Memory B cell (primary cell): ENCODE measurements at places on chromosomes 7 and 10.

DNA sequence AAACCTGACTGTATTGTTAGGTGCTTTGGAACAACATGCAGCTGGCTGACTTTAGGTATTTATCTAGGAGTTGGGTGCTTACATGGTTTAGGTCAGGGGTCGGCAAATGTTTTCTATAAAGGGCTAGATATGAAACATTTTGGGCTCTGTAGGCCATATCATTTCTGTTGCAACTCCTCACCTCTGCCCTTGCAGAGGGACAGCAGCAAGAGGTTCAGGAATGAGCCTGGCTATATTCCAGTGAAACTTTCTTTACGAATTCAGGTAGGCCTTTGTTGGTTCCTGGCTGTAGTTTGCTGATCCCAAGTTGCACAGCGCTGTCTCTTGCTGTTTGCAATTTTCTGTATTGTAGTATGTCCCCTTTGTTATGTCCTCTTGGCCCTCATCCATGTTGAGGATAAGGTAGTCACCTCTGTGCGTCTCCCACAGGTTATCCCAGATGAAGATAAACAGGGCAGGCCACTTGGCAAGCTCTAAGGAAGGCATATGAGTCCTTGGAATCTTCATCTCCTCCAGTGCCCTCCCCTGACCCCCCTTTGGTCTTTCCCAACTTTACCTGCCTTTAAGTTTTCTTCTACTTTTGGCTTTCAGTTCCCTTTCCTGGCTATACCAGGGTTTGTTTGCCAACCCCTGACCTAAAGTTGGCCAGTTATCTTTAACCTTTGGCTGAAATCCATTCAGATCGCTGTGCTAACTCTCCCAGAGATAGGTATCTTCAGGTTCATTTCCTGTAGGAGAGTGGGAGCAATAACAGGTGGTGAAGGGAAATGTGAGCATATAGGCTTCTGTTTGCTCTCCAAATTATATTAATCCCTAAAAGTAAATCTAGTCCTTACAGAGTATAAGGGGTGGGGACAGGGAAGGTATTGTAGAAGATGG, 36.1 kb downstream of the SGPL1 start:
- no peak for DNase-seq

DNA sequence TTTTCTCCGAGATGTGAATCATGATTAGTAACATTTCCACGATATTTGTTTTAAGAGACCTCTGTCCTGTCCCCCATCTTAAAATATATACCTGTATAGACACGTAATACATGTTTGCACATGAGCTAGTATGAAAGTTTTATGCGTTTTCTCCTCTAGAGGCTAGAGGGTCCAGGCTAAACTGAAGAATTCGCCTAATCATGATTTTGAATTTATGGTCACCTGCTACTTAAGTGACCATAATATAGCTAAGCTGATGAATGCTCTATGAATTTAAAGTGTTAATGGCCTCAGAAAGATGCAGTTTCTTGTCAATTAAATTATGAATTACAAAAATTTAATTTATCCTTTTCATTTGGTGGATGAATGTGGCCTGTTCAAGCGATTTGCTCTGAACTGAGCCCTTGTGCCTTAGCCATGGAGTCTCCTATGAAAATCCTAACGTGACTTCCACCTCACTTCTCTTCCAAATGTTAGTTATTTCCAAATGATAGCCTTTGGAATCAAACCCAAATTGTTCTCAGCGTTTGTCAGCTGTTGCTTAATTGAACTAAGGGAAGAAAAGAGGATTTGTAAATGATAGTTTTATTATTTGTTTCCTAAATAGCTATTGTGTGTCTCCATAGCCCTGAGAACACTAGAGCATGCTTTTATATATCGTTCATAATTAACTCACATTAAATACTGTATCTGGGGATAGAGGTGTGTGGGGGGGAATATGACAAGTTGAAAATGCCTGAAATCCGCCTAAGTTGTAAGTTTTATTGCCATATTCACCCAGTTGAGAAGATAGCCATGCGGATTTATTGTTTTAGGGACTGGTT, 2.3 kb downstream of the CELF2 start:
- DNase-seq, result no peak

- DNase-seq, result no peak
Measured at GRCh38 chr7:159119851-159120539, 24.7 kb downstream of the VIPR2 start.

DNA sequence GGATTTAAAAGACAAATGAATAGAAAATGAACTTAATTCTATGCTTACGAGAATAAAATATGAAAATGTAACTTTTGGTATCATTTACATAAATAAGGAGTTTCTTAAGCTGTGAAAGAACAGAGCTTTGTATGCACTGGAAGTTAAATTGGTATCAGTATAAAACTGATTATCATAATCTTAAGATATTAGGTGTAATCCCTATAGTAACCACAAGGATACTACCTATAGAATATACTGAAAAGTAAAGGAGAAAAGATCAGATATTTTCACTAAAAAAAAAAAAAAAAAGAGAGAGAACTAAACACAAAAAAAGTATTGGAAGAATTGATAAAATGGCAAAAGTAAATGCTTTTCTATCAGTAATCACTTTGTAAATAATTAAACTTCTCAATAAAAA, 100.1 kb downstream of the TWIST1 start:
- no peak for DNase-seq

DNA sequence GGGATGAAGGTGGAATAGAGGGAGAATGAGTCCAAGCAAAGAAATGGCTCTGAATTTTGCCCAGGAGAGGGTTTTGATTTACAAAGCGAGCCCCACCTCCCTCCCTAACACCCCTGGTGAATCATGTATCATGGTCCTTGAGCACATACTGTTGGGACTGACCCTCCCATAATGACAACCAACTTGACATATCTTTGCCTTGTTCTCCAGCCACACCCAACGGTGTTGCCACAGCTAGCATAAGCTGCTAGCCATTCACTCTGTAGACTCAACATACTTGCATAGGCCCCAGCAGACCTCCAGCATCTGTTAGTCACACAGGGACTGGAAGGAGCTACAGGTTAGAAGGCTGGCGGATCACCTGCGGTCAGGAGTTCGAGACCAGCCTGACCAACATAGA, 538.5 kb downstream of the KCNMA1 start:
- no peak for DNase-seq

GRCh38 chr7:145691377-145691914, 425.2 kb upstream of the CNTNAP2 start:
- no peak for DNase-seq

- no peak for DNase-seq
Measured at GRCh38 chr7:105096306-105096705, 82.3 kb downstream of the KMT2E start.

DNA sequence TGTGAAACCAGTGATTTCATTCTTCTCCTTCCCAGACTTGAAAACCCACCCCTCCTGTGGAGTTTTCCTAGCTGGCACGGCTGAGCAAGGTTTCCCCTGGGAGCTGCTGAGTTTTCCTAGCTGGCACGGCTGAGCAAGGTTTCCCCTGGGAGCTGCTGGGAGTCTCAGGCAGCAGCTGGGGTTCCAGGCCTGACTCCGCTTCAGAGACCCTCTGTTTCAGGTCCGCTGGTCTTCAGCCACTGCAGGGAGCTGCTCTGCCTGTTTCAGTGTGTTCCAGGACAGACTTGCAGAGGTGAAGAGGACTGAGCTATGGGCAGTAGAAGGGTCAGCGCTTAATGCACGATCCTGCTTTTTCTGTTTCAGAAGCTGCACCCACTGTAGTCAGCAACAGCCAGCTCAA, 104.9 kb downstream of the XRCC2 start:
- DNase-seq, result no peak

DNA sequence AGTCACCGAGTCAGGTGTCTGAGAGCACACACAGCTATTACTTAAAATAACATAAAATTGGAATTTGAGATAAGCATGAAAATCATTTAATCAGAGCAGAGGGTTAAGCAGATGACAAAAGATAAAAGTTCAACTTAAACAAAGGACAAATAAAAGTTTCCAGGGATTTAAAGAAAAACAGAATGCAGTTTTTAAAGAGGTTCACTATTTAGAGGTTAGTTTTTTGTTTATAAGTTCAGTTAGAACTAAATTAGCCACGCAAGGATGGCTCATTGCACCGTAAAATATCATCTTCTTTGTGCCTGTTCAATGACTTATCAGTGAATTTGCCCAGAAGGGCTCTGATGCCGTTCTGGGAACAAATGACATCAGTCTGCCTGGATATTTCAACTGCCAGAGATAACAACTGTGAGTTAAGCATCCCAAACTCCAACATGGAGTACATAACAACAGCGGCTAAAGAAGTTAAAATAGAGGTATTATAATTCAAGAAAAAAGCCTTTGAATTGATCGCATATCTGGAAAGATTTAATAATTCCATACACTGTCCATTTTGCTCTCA, 107.8 kb downstream of the ANK3 start:
- no peak for DNase-seq

DNA sequence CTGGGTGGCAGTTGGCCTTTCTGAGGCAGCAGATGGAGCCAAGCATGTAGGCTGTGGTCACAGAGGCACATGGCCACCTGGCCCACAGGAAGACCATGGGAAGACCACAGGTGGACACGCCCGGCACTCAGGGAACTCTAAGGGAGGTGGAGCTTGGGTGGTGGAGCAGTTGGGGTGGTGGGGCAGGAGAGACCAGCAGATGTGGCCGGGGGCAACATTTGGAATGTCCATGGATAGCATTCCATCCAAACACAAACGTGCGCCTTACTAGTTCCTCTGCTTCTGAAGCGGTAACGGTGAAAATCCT, 290.9 kb downstream of the PTPRN2 start:
- DNase-seq, result no peak

DNA sequence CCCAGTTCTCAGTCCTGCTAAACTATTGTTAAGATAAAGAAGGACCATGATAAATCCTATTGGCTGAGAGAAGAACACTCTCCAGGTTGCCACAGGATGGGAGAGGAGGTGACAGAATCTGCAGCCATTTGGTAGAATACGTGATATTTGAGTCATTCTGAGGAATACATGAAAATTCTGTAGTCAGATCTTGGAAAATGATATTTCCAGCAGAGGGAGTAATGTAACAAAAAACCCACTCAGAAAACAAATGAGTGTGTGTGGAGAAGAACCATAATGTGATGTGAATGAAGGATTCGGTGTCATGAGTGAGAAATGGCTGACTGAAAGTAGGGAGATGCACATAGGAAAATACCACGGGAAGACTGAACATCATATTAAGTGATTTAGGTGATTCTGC, 128.5 kb upstream of the PFKP start:
- no peak for DNase-seq

GRCh38 chr7:74325210-74325565, 36.0 kb downstream of the CLIP2 start:
- no peak for DNase-seq

GRCh38 chr10:119379466-119380071, 162.9 kb downstream of the RGS10 start:
- DNase-seq, result no peak

DNA sequence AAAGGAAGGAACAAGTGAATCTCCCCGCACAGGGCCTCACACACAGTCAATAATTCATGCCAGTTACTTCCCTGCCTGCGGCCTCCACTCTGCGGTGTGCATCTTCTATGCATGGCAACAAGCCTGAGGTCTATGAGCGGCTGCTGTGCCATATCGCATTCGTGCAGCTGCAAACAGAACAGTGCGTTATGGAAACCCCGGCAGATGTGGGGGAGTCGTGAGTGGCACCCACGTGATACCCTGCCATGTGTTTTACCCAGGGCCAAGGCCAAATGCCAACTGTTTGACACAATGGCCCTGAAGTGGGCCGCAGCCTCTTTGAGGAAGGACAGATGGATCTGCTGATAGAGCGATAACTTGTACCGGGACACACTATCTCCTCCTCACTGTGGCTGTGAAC, 13.4 kb downstream of the TNS3 start:
- no peak for DNase-seq

GRCh38 chr10:80278480-80278879, 11.0 kb downstream of the MAT1A start:
- no peak for DNase-seq
